ENCODE measurements at places on chromosomes 12 and 14.
A peak's percentile ranks its signal among the peaks of the same experiment; 100 is the strongest.

DNA sequence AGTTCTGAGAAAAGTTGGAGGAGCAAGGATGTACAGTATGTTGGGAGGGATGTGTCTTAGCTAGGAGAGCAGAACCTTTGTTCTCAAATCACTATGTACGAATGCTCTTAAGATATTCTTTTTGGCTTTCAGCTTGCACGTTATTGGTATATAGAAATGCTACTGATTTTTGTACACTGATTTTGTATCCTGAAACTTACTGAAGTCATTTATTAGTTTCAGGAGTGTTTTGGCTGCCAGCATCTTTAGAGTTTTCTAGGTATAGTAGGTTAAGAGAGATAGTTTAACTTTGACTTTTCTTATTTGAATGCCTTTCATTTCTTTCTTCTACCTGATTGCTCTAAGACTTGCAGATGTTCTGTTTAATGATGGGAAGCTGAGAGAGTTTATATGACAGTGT lies 442.8 kb upstream of the FBXO33 start:
- DNase-seq: no peak

DNA sequence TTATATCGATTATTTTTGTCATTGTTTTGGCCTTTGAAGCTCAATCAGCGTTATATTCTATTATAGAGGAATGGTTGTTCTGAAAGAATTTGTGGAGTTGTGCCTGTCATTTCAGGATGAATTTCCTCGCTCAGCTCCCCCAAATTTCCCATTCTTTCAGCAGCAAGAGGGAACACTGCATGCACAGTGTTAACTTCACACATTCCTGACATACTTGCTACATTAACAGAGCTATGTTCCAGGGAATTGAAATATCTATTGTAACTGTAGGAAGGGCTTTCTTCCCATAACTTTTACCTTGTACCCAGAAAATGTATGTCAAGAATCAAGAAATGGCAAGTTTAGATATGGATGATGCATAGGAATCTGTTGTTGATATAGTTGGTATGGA lies 379.0 kb downstream of the LRIG3 start:
- DNase-seq: no peak

- DNase-seq: no peak
Observed at GRCh38 chr14:34218881-34219280, 243.2 kb downstream of the SPTSSA start.

GRCh38 chr12:121176826-121177529 lies 33.0 kb upstream of the P2RX4 start:
- no peak for DNase-seq

- no peak for DNase-seq
Observed at GRCh38 chr12:57829025-57829777, 10.7 kb upstream of the AVIL start.

GRCh38 chr14:66634876-66635275 lies 126.9 kb downstream of the GPHN start:
- no peak for DNase-seq

GRCh38 chr12:40236357-40236850 lies 11.6 kb downstream of the LRRK2 start:
- DNase-seq: no peak

GRCh38 chr12:62848418-62848817 lies 86.5 kb downstream of the PPM1H start:
- no peak for DNase-seq

DNA sequence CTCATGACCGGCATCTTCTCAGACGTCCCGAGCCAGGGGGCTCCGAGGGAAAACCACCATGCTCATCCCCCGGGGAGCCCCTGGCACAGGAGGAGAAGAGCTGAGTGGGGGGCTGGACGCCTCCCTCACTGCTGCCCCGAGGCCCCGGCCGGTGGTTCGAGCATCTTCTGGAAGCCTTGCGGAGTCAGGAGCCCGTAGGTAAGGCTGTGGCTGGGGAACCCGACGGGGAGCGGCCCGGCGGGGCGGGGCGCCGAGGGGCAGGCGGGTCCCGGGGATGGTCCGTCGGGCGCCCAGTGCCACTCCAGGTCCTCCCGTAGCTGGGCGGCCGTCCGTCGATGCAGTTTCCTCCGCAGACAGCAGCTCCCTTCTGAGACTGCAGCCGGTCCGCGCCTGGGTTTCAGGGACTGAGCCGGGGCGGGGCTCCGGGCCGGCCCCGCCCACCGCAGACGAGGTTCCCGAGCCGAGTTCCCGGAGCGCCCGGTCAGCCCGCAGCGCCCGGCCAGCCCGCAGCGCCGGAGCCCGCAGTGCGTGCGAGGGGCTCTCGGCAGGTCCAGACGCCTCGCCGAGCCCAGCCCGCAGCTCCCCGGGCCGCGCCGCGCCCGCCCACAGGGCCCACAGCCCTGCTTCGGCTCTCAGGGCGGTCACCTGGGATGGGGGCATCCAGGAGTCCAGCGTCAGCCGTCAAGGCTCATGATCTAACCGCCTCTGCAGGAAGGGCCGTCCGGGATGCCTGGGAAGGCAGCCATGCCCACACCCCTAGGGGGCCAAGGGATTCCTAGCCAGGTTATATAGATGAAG lies at the start of gene PGF:
PGF (minus strand) TSS at position 369 of the 798 bp plus-strand sequence; CDS start at position 14, 355 bp downstream.
- no peak for DNase-seq

DNA sequence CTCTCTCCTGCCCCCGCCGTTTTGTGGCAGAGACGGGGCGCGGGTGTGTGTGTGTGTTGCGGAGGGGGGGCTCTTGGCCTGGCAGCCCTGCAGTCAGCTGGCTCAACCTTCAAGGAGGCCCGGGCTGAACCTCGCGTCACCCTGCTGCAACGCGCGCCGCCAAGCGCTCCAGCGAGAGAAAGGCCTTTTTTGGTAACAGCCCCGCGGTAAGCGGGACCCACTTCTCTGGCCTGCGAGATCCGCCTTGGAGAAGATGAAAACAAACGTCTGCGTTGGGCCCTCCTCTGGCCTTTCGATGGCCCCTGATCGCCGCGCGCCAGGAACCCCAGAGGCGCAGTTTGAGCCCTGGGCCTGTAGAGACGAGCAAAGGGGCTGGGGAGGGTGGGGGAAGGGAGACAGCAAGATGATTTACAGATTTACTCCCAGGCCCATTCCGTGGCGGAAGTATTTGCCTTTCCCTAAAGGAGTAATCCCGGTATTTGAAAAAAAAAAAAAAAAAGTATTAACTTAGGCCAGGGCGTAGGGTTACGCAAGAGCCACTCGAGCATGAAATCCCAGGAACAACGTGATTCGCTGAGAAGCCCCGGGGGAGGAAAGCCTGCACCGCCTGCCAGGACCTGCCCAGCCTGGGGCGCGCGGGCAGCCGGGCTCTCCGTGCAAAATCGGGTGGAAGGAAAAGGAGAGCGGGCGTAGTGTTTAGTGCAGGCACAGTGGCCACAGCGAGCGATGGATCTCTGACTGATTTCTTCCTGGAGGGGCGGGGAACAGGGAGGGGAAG lies 4.5 kb upstream of the IRF2BPL start:
- peak; percentile 88 for DNase-seq

DNA sequence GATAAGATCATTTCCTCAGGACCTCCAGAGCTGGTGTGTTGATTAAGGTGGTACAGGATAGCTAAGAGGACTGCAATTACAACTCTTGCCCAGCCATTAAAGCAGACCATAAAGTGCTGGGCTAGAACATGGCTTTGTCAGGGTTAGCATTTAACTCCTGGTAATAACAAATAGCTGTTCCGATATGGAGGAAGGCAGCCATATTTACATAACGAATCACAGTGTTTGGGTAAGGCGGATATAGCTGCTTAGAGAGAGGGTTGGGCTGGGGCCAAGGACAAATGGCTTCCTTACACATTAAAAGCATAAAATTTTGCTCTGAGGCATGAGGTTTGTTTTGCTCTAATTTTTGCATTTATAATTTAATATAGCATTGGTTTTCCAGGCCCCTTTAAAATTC lies 297.7 kb upstream of the DDHD1 start:
- peak; percentile 79 for DNase-seq

- no peak for DNase-seq
Observed at GRCh38 chr12:39287817-39288216, 155.1 kb downstream of the KIF21A start.

DNA sequence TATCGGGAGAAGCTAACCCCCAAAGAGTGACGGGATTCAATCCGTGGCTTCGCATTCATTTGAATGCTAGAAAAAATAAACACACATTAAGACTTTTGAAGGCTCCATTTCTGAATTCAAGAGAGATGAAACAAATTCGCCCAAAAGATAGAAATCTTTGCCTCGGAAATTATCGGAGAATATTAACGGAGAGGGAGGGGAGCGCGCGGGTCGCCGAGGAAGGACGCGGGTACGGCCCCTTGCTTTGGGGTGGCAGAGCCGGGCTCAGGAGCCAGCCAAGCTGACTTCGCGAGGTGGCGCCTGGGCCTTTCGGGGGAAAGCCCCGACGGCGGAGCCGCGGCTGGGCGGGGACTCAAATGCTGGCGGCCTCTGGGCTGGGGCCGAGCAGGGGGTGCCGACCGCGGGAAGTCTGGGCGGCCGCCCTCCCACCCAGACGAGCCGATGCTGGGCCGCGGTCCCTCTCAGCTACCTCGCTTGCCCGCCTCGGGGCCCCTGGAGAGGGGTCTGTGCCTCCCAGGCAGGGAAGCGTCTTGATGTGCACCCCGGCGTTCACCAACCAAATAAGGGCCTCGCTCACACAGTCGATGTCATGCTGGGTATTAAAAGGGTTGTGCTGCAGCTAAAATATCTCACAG lies 14.7 kb downstream of the NKX2-1 start:
- peak; percentile 77 for DNase-seq

DNA sequence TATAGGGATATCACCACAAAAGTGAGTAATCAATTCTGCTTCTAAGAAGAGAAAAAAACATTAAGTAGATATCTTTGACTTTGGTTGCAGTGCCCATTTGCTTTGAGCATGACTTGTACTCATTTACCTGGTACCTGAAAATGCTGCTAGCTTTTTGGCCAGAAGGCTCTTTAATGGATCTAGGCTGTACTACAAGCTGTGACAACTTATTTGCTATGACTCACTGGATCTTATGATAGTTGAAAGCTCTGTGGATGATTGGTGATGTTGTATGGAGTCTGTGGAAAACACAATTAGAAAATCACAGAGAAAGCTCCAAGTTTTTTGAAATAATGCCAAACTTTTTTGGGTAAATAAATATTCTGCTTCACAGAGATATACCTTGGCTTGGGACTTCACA lies 960.9 kb upstream of the FBXO33 start:
- no peak for DNase-seq

DNA sequence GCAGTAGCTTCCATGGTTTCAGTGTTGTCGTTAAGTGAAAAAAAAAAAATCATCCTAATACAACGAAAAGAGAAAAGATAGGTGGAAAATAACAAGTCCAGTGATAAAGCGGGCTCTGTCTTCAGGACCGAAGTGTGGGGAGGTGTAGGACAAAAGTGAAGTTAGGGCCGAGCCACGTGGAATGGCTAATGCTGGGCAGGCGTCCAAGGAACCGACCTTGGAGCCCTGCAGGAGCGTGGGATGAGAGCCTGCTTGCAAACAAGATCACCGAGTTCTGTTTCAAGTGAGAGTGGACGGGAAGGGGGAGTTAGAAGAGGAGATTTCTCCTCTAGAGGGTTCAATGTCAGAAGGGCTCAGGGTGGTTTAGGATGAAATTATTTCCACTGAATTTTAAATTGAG lies 22.2 kb downstream of the A2ML1 start:
- DNase-seq: no peak

DNA sequence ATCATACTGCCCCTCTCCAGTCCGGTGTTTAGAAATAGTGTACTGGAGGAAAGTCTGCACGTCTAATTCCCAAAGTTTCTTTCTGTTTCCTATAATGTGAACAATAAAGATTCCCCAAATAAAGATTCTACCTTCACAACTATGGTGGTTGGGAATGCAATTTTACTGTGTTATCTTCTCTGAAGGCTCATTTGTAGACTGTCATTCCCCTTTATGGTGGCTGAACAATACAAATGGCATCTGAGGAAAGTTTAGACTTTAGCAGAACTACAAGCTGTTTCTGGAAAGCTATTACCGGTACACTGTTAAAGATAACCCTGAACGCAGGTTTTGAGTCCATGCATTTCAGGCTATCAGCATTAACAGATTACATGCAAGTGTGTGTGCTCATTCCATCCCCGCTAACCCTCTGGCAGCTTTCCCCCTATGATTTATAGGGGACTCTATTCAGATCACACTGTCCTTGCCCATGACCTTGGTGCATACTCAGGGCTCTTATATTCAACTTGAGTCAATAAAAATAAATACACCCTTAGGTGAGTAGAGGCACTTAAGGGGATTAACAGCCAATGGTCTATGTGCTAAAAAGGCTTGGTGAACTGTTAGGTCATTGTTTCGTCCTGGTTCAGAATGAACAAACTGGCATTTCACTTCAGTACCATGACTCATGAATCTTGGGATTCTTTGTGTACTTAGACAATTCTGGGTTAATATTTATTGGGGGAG lies 60.7 kb upstream of the PYGL start:
- no peak for DNase-seq

- DNase-seq: no peak
Observed at GRCh38 chr14:36028218-36028617, 148.3 kb downstream of the PTCSC3 start.

GRCh38 chr12:6866920-6867412 lies 365 bp upstream of the TPI1 start:
- no peak for DNase-seq

DNA sequence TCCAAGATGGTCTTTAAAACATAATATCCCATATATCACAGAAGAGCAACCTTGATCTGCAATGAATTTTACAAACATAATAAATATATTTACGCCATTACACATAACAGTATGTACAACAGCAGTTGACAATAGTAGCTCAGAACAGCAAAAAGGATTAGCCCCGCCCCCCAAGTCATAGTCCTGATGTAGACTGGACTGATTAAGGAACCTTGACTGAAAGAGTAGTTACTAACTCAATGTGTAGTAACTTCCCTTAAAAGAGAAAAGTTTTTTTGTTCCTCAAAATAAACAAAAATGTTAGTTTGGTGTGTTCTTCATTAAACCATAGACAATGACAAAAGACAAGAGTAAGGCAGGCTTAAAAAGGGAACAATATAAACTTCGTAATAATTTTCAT lies 44.5 kb downstream of the GTF2A1 start:
- no peak for DNase-seq

DNA sequence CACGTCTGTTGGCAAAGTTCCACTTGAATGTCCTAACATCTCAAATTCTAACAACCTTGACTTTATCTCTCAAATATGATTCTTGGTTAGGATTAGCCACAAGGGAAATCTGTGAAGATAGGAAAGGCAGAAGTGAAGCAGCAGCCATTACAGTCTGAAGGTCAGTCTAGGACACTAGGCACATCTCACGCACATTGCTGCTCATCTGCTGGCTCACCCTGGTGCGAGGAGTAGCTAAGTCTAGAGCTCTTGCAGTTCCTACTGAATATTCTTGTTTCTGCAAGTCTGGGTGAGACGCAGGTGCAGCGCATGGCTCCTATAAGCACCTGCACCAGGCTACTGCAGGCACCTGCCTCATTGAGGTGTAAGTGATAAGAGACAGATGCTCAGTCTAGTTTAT lies 6.4 kb upstream of the SLC25A3 start:
- DNase-seq: no peak

GRCh38 chr14:58788655-58789503 lies 151.1 kb downstream of the DACT1 start:
- no peak for DNase-seq

DNA sequence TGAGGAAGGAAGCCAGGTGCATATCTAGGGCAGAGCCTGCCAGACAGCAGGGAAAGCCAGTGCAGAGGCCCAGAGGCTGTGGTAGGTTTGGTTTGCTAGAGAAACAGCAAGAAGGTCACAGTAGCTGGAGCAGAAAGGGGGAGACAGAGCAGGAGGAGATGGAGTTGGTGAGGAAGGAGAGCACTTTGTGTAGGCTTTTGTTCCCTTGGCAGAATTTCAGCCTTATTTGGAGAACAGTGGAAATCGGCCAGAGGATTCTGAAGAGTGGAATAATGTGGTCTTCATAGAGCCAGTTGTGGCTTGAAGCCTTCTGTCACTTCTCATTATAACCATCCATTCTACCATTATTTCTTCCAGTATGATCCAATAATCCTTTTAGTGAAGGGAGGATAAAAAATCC lies 212.9 kb upstream of the FAR2 start:
- no peak for DNase-seq
